ENCODE measurements at places on chromosomes 2 and 18.

DNA sequence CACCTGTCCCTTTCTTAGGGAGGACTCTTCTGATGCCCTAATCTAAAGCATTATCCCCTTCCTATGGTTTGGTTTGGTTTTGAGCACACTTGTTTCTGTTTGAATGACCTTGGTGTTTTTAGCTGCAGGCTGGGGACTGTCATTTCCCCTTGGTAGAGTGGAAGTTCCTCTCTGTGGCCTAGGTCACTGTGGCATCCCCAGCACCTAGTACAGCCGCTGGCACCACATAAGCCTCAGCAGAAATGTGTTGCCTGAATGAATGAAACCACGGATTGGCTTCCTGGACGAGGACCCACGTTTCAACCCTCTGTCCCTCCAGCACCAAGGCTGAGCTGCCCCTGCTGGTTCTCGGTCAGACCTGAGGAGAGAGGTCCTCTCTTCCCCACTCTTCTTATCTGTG, 159.9 kb downstream of the CTIF start:
- no peak for DNase-seq

DNA sequence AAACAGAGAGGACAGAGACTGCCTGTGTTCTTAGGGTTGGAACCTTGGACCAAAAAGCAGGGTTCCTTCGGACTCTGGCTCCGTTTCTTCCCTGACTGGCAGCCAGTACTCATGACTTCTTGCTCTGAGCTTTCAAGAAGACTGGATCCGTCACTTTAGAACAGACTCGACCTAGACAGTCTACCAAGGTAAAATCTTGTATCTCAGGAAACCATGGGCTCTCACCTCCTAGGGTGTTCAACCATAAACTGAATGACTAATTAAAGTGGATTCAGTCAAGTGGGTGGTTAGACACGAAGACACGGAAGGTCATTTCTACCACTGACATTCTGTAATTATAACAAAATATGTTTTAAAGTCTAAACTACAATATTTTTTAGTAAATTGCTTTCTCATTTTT, 153.8 kb upstream of the SLC39A10 start:
- no peak for DNase-seq

- no peak for DNase-seq
Observed at GRCh38 chr2:4618141-4618540, 914.8 kb downstream of the DCDC2C start.

- DNase-seq, result no peak
Observed at GRCh38 chr2:12183032-12183645, 436.7 kb downstream of the LPIN1 start.

- DNase-seq, result no peak
Observed at GRCh38 chr2:238305092-238305862, 15.0 kb upstream of the TRAF3IP1 start.

DNA sequence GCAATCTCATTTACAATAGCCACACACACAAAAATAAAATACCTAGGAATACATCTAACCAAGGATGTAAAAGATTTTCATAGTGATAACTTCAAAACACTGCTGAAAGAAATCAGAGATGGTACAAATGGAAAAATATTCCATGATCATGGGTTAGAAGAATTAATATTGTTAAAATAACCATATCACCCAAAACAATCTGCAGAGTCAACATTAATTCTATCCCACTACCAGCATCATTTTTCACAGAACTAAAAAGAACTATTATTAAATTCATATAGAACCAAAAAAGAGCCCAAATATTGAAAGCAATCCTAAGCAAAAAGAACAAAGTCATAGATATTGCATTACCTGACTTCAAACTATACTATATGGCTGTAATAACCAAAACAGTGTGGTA, 50.4 kb downstream of the ZNF385B start:
- no peak for DNase-seq
